Activated CD4-positive, alpha-beta T cell treated with anti-CD3 and anti-CD28 coated beads for 36 hours (primary cell): ENCODE measurements at places on chromosomes 2 and 18. TPM values are rescaled to one million over a fixed set of nuclear protein-coding genes. Genes with fewer than 3 reads are reported as not detected.

GRCh38 chr18:9287036-9287435 is 47.5 kb upstream of the TWSG1 start:
- DNase-seq = no peak

Gene RBBP8
- 101 TPM for total RNA-seq

- DNase-seq = no peak
Observed at GRCh38 chr2:157893611-157894010, 17.5 kb upstream of the ACVR1 start.

DNA sequence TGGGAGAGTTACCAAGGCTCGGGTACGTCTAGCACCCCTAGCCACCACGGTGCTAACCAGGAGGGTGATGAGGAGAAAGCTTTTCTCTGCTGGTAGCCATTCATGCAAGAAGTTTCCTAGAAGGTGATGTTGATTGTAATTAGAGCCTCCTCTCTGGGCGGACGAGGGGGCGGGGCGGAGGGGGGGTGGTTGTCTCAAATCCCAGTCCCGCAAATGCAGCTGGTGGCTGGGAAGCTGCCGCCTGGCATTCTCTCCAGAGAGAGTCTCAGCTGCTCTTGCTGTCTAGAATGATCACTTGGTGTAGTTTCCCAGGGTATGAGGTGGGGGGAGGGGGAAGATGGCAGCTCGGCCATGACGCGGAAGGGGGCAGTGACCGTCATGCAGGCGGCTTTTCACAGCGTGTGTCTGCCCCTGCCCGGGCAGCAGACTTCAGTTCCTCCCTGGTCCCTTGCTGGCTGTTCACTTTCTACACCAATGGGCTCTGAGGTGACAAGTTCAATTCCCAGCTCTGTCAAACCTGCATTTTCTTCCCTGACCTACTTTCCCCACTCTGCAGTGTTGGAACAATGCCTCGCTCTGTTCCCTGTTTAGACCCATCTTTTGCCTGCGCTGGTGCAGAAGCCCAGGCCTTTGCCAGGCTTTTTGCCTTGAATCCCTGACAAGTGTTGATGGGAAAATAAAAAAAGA is 61.5 kb upstream of the KLF7 start:
- no peak for DNase-seq

- no peak for DNase-seq
Observed at GRCh38 chr18:36702401-36703013, 126.3 kb downstream of the TPGS2 start.

DNA sequence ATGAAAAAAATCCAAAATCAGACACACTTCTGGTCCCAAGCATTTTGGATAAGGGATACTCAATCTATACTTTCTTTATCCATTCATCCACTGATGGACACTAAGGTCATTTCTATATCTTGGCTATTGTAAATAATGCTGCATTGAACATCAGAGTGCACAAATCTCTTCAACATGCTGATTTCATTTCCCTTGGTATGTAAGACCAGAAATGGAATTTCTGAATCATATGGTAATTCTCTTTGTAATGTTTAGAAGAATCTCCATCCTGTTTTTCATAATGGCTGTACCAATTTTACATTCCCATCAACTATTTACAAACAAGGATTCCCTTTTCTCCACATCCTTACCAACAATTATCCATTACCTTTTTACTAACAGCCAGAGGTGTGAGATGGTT is 33.7 kb upstream of the MCM6 start:
- DNase-seq = no peak
